ENCODE measurements at places on chromosomes 12 and 14.
A peak's percentile ranks its signal among the peaks of the same experiment; 100 is the strongest.

DNA sequence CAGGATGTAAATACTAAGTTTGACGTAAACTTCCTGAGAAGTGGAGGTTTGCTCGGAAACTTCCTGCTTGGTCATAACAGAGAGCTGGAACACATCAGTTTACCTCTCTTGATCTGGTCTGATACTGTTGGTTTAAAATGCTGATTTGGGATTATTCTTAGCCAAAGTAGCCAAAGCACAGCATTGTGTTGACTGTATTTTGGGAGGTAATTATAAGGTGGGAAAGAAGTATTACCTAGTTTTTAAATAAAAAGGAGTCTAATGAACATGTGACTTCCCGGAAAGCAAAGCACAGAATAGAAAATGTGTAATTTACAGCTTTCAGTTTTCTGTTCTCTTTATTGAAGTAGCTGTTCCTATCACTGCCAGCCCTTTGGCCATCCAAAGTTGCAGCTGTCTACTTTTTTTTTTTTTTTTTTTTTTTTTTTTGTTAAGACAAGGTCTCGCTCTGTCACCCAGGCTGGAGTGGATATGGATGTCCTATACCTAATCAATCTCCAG, 52.2 kb upstream of the SRP54 start:
- peaks cover 7% of the 10 kb centered on the region for H3K36me3 ChIP-seq
- H3K4me3 ChIP-seq, result peak overlapping the region; percentile 67
- peaks cover 18% of the 10 kb centered on the region for H3K4me1 ChIP-seq
- no peak for DNase-seq
- H3K27ac ChIP-seq, result peak overlapping the region; percentile 94

DNA sequence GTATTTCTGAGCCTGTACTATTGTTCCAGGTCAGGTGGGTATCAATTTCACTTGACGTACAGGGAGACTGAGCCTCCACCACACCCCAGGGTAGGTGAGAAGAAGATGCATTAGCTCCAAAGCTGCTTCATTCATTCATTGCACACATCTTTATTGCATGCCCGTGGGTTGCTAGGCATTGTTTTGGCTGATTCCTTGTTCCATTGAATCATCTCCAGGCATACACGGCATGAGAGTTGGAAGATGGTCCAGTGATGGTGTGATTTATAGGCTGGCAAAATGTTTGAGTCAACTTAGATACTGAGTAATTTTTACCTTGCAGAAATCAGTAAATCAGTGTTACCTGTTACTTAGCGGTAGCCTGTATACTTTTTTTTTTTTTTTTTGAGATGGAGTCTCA, 21.2 kb downstream of the KLC1 start:
- H3K4me3 ChIP-seq, result no peak overlapping the region
- peaks cover 29% of the 10 kb centered on the region for H3K36me3 ChIP-seq
- H3K27me3 ChIP-seq, result no peaks in the 10 kb centered on the region
- no peak overlapping the region for H3K27ac ChIP-seq
- DNase-seq, result no peak

DNA sequence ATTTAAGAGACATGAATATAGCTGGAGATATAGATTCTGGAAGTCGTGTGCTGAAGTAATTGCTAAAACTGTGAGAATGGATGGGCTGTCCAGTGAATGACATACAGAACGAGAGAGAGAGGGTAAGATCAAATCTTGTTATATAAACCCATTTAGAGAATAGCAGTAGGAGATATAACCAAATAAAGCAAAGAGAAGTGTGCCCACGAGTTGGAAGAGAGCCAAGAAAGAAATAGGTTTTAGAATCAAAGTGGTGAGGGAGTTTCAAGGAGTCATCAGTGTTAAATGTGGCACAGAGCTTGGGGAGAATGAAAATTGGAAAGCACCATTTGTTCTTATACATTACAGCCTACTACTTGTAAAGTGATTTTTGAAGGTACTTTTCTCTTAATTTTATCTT, 19.2 kb downstream of the TOGARAM1 start:
- no peaks in the 10 kb centered on the region for H3K27me3 ChIP-seq
- H3K27ac ChIP-seq, result peak overlapping the region; percentile 2
- no peak for DNase-seq
- peaks cover 3% of the 10 kb centered on the region for H3K36me3 ChIP-seq

GRCh38 chr14:36214476-36215216, 38.1 kb upstream of the PTCSC3 start:
- H3K27ac ChIP-seq, result no peak overlapping the region
- H3K27me3 ChIP-seq, result peaks cover 26% of the 10 kb centered on the region
- DNase-seq, result no peak
- no peaks in the 10 kb centered on the region for H3K4me1 ChIP-seq

DNA sequence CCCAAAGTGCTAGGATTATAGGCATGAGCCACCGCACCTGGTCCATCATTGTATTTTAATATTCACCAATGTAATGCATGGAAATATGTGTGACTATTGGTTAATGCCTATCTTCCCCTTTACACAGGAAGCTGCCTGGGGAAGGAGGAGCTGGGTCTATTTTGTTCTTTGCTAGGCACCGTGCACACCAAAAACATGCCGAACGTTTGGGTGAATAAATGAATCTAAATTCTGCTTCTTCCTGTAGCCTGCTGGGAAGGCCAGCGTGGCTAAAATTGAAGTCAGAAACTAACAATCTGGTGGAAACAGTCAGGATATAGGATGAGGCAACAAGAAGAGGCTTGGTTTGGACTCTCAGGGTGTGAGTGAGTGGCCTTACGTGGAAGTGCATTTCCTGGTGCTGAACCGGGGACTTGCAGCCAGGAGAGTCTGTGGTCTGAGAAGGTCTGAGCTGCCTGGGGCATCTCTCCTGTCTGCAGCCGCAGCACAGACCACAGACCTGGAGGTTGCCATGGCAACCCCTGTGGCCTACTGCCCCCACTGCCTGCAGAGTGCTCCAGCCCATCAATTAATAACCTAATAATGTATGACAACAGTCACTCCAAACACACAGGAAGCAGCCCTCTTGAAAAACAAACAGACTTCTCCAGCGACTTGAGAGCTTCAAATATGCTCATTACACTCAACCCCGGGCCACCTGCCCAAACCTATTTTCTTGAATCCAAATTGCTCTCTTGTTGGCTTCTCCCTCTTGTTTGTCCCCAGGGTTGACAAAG, 5.5 kb upstream of the GPR68 start:
- H3K27ac ChIP-seq, result peak overlapping the region; percentile 83
- H3K4me3 ChIP-seq, result peak overlapping the region; percentile 60
- peaks cover 28% of the 10 kb centered on the region for H3K36me3 ChIP-seq
- no peaks in the 10 kb centered on the region for H3K27me3 ChIP-seq
- no peak for DNase-seq
- H3K4me1 ChIP-seq, result peaks cover 72% of the 10 kb centered on the region

GRCh38 chr14:53002576-53002975, 51.7 kb upstream of the FERMT2 start:
- DNase-seq, result no peak
- H3K4me1 ChIP-seq, result no peaks in the 10 kb centered on the region
- no peak overlapping the region for H3K4me3 ChIP-seq
- no peak overlapping the region for H3K27ac ChIP-seq

DNA sequence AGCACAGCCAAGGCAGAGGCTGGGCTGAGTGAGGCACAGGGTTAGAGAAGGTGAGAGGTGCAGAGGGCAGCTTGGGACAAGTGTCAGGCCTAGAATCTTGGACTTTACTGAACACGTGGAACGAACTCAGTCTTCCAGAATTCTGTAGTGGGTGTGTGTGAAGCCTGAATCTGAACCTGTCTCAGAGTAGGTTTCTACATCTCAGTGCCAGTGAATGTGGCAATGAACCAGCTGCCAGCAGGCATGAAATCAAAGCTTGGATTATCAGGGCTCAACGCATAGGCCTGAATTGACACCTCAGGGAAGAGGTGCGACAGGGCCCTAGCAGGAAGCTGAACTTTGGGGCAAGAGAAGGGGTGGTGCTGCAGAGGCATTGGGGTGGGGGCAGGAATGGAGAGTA, 104.6 kb downstream of the SAMD4A start:
- no peak overlapping the region for H3K4me3 ChIP-seq
- DNase-seq, result no peak
- peaks cover 22% of the 10 kb centered on the region for H3K4me1 ChIP-seq
- H3K36me3 ChIP-seq, result peaks cover 4% of the 10 kb centered on the region
- H3K27ac ChIP-seq, result no peak overlapping the region

DNA sequence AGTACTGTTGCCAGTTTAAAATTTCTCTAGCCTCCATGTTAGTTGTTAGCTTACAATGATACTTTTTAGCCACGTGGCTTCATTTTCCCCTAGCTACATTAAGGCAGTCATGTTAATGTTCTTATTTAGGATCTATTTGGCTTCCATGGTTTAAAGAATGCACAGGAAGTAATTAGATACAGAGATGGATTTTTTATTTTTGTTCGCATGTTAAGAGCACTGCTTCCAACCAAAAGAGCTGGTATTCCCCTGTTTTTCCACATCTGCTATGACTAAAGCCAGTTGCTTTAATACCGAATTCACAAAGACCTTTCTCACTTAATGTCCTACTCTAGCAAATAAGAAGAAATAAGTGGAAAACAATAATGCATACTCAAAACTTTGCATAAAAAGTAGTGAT, 45.1 kb downstream of the PRORP start:
- peaks cover 9% of the 10 kb centered on the region for H3K36me3 ChIP-seq
- H3K27ac ChIP-seq, result no peak overlapping the region

DNA sequence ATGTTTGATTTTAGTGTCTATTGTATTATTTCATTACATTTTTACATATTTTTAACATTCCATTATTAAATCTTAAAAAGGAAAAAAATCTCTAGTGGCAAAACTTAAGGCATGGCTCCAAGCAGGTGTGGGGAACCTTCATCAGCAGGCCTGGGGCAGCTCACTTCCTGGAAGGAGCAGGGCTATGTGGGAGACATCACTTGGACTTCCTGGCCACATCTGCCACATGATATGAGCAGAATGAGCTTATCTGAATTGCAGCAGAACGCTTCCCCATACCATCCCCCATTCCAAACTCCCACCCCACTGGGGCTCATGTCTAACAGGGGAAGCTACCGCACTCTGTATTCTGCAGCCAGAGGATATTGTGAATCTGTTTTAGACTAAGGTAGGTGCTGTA, 35.0 kb upstream of the KCNA1 start:
- H3K4me3 ChIP-seq, result no peak overlapping the region
- peaks cover 17% of the 10 kb centered on the region for H3K27me3 ChIP-seq
- no peaks in the 10 kb centered on the region for H3K4me1 ChIP-seq
- H3K36me3 ChIP-seq, result no peaks in the 10 kb centered on the region

DNA sequence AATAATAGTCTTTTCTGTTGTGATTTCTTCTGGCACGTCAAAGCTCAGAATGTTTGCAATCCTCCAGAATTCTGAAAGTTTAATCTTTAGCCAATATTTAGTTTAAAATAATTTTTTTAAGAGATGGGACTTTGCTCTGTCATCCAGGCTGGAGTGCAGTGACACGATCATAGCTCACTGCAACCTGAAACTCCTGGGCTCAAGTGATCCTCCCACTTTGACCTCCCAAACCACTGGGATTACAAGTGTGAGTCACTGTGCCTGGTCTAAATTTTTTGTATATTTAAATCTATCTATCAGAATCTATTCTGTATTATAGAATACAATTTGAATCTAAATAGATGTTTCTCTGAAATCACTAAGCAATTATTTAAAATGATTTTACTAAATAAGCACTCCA, 572.7 kb downstream of the VRK1 start:
- peaks cover 2% of the 10 kb centered on the region for H3K36me3 ChIP-seq
- H3K4me1 ChIP-seq, result peaks cover 13% of the 10 kb centered on the region

DNA sequence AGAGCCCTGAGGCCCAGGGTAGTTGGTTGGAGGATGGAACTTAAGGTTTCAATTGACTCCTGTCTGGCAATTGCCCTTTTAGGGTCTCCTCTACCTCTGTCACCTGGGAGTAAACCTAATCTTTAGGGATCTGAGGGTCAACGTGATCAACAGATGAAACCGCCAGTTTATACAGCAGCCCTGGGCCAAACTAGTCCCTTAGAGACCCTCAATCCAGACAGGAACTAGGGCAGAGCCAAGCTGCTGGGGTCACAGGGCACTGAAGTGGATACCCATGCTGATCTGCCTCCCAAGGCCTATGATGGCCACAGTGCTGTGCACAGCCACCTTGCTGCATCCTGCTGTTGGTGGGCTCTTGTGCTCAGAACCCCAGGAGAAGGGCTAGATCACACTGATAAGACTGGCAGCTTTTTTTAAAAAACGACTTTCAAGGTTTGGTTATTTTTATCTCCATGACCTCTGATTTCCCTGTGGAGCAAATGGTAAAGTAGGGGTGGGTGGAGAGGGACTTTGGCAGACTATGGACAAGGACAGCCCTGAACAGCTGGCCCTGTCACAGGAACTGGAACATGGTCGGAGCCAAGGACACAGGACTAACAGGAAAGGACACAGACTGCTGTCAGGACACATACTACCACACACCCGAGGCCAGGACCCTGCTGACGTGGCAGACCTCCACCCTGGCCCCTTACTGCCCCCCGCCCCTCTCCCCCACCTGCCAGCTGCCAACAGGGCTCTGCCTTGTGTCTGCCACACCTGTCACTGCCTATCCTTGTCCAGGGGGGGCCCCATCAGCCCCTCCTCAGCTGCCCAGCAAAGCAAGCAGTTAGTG, 474 bp downstream of the FITM1 start:
- H3K4me1 ChIP-seq, result peaks cover 25% of the 10 kb centered on the region
- H3K27me3 ChIP-seq, result no peaks in the 10 kb centered on the region
- no peak overlapping the region for H3K4me3 ChIP-seq
- no peak overlapping the region for H3K27ac ChIP-seq

DNA sequence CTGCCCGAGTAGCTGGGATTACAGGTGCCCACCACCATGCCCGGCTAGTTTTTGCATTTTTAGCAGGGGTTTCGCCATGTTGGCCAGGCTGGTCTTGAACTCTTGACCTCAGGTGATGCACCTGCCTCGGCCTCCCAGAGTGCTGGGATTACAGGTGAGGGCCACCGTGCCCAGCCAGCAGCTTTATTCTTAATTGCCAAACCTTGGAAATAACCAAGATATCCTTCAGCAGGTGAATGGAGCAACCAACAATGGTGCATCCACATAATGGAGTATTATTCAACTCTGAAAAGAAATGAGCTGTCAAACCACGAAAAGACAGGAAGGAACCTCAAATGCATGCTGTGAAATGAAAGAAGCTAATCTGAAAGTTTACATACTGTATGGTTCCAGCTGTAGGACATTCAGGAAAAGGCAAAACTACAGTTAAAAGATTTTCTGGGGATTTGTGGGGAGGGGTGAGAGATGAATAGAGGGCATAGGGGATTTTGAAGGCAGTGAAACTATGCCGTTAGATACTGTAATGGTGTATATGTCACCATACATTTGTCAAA, 118.8 kb upstream of the CCND2 start:
- H3K27me3 ChIP-seq, result no peaks in the 10 kb centered on the region
- H3K36me3 ChIP-seq, result peaks cover 2% of the 10 kb centered on the region
- peak overlapping the region; percentile 6 for H3K4me3 ChIP-seq
- no peak for DNase-seq

GRCh38 chr14:69670093-69670492, 58.7 kb downstream of the SUSD6 start:
- no peaks in the 10 kb centered on the region for H3K27me3 ChIP-seq
- H3K27ac ChIP-seq, result no peak overlapping the region
- H3K4me1 ChIP-seq, result peaks cover 95% of the 10 kb centered on the region
- H3K4me3 ChIP-seq, result no peak overlapping the region
- DNase-seq, result no peak
- peaks cover 16% of the 10 kb centered on the region for H3K36me3 ChIP-seq
